ENCODE measurements at places on chromosomes 1 and 21.

DNA sequence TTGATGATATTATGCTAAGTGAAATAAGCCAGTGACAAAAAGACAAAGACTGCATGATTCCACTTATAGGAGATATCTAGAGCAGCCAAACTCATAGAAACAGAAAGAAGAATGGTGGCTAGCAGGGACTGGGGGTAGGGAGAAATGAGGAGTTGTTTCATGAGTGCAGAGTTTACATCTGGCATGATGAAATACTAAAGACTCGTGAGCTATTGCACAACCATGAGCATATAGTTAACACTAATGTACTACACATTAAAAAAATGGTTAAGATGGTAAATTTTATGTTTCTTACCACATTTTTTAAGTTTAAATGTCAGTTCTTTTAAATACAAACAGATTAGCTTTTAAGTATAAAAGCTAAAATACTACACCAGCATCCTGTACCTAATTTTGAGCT is 57.8 kb downstream of the ESRRG start:
- peak; percentile 30 for DNase-seq

DNA sequence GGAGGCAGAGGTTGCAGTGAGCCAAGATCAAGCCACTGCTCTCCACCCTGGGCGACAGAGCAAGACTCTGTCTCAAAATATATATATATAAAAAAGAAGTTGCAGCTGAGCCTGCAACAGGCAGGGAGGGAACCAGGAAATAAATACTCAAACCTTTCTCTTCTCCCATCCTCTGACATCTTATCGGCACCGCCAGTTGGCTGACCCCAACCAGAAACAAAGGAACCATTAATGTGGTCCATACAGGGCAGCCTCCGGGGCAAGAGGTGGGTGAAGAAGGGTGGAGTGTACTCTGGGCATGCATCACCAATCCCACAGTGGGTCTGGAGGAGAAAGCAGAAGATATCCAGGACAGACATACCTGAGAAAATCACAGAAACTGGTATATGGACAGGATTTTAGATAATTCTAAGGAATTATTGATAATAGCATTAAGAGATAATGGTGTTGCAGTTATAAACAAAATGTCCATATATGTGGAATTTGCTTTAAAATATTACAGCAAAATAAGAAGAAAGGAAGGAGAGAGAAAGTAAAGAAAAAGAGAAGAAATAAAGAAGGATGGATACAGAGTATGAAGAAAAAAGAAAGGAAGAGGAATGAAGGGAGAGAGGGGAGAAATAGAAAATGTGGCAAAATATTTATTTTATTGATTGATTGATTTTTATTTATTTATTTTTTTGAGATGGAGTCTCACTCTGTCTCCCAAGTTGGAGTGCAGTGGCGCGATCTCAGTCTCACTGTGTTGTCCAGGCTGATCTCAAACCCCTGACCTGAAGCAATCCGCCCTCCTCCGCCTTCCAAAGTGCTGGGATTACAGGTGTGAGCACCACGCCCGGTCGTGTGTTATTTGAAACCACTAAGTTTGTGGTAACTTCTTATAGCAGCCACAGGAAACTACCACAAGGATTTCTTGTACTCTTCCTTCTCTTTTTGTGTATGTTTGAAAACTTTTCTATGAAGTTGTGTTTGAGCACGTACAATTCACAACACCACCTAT is 4.1 kb upstream of the PTAFR start:
- DNase-seq = no peak

DNA sequence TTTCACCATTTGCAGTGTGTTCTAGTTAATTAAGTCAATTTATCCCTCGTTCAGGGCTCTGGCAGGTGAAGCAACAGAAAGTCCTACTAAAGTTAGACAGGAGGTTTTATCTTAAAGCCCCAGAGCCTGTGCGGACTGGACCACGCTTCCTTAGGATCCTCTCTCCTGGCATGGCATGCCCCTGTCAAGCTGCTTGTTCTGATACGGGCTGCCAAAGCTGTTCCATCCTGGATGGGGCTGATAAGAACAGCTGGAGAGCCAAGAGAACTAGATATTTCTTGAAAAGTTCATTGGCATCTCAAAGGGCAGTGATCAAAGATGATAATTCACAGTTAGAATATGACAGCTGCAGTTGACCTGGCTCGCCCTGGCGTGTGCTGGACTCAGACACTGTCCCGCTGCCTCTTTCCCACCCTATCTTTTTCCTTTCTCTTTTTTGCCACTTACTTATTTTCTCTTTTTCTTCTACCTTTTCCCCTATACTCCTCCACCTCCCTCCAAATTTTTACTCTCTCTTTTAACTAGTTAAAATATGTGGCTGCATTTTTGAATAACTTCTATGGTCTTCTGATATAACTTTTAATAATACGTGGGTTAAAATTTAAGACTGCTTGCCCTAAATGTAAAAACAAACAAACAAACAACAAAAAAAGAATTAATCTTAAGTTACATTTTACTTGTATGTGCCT is 96.7 kb downstream of the ABCA4 start:
- no peak for DNase-seq

DNA sequence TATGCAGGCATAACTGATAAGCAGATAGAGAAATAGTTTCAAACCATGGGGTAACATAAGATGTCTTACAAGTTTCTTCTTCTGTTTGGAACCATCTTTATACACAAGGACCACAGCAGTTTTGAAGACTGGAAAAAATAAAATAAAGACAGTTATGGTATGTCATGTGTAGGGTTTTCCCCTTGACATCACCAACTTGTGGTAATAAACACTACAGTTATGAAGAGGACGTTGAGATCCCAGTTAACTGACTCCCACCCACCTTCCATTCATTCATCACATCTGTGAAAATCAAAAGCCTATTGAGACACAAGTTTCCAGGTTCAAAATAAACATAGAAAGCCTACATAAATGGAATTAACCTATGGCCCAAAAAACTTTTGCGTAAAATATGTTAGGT is 92.5 kb upstream of the KRTAP19-8 start:
- no peak for DNase-seq

- no peak for DNase-seq
Observed at GRCh38 chr1:241738284-241739078, 86.4 kb downstream of the WDR64 start.

DNA sequence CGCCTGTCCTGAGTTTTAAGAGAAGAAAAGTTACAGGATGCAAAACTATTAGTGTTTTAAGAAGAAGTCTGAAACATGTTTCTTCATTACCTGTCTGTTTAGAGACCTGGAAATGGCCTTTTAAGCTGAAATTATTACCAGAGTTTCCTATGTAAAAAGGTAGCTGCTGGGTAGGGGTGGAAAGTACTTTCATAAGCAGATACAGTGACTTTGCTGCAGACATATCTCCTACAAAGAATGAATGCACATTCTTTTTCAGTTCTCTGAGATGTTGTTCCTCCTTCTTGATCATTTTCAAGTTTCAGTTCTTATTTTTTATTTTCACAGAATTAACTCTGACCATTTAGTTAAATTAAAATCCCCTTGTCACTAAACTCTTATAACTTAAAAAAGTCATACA is 1329.6 kb downstream of the KCNT2 start:
- no peak for DNase-seq

- peak; percentile 78 for DNase-seq
Observed at GRCh38 chr1:176073524-176074157, 133.4 kb downstream of the COP1 start.

- DNase-seq = peak; percentile 59
Observed at GRCh38 chr1:168482106-168482505, 61.7 kb downstream of the XCL2 start.

DNA sequence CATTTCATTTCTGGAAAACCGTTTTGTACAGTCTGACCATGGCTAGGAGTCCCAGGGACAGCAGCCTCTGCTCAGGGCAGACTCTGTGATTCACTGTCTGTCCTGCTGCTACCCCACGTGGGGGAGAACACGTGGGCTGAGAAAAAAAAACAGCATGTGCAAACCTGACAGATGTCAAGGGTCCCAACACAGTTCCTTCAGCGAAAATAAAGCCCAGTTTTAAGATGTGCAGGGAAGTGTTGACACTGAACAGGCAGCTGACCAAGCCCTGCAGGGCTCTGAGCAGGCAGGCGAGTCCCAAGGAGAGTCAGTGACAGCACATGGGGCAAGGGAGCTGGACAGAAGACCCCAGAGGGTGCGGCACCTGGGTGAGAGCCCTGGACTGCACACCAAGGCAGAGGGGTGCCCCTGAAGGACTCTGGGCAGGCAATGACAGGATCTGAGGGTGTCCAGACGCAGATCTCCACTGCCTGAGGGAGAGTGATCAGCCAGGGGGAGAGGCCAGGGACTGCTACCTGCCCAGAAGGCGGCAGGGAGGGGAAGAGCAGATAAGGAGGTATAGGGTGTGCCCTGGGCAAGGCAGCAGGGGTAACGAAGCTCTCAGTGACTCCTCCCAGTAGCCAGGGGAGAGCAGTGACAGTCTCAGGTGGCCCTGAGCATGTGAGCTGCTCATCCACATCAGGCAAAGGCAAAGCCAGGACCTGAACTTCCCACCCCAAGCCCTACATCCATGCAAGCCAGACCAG is 5.1 kb upstream of the SPATC1L start:
- peak; percentile 67 for DNase-seq

- no peak for DNase-seq
Observed at GRCh38 chr1:203273869-203274602, 31.3 kb upstream of the BTG2 start.

DNA sequence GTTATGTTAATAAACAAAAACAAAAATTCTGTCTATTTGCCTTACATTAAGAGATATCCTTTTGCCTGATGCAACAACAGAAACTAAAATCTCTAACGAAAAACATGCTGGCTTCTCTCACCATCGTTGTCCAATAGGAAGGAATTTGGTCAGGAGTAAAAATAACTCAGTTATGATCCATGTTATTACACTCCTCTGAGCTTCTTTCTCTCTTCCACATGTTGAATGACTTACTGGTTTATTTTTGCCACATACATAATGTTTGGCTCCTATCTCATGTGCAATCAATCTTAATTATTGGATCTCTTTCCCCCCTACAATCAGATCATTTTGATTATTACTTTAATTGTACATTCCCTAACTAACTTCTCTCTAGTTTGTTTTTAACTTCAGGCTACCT is 688.4 kb downstream of the USP25 start:
- DNase-seq = peak; percentile 74

GRCh38 chr1:200075522-200075921 is 48.0 kb downstream of the NR5A2 start:
- DNase-seq = no peak

DNA sequence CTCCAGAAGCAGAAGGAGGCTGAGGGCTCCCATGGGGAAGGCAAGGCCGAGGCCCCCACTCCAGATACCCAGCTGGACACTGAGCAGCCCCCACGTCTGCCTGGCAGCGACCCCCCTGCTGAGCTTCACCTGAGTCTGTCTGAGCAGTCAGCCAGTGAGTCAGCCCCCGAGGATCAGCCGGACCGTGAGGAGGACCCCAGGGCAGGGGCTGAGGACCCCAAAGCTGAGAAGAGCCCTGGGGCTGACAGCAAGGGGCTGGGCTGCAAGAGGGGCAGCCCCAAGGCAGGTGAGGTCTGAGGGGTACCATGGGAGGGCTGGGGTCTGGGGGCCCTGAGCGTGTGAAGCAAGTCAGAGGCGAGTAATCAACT is 21.3 kb downstream of the DMBX1 start:
- DNase-seq = no peak

DNA sequence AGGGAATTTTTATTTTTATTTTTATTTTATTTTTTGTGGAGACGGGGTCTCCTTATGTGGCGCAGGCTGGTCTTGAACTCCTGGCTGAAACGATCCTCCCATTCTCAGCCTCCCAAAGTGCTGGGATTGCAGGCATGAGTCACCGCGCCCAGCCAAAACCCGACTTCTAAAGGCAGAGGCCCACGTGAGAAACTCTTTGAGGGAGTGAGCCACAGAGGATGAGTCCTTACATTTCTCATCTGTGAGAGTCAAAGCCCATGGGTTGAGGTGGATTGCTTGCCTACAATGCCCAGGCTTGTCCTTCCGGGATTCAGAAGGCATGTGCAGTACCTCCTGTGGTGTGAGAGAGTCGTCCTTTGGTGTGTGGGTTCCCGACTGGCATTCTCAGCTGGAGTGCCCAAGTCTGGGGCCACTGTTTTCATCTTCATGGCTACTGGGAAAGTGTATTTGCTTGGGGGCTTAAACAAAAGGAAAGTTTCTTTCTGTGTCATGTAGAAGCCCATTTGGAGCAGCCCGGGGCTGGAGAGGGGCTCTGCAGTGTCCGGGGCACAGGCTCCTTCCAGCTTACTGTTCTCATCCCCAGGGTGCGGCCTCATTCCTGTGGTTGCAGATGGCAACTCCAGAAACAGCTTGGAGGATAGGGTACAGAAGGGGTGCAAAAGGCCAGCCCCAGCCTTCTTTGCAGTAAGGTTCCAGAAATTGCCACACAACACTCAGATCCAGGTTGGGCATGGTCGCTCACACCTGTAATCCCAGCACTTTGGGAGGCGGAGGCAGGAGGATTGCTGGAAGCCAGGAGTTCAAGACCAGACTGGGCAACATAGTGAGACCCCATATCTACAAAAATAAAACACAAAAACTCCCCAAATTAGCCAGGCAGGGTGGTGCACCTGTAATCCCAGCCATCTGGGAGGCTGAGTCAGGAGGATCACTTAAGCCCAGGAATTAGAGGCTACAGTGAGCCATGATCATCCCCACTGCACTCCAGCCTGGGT is 29.4 kb upstream of the CSF3R start:
- peak; percentile 20 for DNase-seq

DNA sequence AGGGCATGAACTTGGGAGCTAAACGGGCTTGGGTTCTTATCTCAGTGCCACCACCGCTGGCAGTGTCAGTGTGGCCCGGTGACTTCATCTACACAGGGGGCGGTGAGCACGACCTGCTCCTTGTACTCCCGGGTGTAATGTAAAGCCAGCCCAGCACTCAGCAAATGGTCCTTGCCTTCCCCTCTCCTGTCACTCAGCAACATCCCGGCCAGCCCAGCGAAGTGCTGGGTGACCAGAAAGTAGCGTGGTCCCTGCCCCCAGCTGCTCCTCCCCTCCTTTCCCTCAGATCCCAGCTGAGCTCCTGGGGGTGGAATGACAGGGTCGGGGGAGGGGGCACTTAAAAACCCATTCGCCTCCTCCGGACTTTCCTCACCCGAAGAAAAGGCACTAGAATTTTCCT is 7.2 kb downstream of the KCNN3 start:
- no peak for DNase-seq

DNA sequence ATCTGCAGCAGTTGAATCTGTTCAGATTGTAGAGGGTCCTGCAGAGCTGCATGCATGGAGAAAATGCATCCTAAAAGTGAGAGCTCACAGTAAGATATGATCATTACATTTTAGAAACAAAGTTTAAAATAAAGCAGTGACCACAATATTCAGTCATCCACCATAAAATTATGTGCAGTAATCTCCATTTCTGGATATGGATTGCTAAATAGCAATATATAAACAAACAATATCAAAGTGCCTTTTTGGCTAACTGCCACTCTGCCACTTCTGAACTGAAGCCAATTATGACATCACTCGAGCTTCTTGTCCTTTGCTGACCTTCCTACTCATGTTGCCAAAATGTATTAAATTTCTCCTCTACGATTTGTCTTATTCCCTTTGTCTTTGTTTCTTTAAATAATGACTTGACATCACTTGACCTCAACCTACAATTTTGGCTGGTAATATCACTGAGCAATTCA is 262.0 kb upstream of the CXADR start:
- DNase-seq = peak; percentile 52

GRCh38 chr1:961132-961669 is 817 bp downstream of the KLHL17 start:
- DNase-seq = no peak

- DNase-seq = no peak
Observed at GRCh38 chr1:11098931-11099309, 749 bp downstream of the EXOSC10 start.

- DNase-seq = no peak
Observed at GRCh38 chr1:160755911-160756848, 17.1 kb downstream of the SLAMF7 start.
